DMS 273 treated with DMSO at 0.1 percent for 48 hours (cell line): ENCODE measurements at places on chromosomes 11 and 22.

DNA sequence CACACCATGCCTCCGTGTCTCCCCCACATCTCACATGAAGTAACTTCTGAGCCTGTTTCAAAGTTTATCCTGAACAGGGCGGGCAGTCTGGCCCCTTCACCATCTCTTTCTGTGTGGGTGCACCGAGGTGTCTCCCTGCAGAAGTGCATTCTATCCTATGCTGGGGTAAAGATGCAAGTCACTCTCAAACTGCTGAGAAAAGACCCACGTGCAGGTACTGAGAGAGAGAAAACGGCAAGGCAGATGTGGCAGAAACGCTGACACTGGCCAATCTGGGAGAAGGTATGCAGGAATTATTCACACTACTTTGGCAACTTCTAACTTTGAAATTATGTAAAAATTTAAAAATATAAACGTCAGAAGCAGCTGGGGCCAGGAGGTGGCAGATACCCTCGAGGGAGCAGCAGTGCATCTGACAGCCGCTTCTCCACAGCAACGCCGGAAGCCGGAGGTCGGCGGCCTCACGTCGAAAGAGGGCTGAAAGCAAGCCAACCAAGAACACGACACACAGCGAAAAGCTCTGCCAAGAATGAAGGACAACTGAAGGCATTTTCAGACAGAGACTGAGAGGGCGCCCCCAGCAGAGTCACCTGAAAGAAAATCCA lies 34.2 kb upstream of the MOB2 start:
- DNase-seq = no peak

DNA sequence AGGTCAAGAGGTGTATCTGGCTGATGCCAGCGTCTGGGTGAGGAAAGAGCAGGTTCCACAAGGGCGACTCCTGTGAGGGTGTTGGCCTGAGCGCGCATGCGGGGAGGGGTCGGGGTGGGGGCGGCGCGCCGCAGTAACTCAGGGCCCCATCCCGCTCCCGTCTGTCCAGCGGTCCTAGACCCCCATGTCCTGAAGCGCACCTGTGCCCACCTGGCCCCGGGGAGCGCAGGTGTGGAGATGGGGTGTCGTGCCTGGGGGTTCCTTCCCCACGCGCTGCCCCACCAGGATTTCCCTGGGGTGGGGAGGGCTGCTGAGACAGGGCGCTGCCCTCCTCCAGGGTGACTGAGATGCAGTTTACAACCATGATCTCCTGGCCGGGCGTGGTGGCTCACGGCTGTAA lies 20.9 kb downstream of the RNH1 start:
- DNase-seq = no peak

- DNase-seq = no peak
These were observed at the start of gene KLHL35 for GRCh38 chr11:75432911-75433321. KLHL35 (minus strand) TSS chr11:75433203; CDS start chr11:75430629, 2,574 bp downstream.

DNA sequence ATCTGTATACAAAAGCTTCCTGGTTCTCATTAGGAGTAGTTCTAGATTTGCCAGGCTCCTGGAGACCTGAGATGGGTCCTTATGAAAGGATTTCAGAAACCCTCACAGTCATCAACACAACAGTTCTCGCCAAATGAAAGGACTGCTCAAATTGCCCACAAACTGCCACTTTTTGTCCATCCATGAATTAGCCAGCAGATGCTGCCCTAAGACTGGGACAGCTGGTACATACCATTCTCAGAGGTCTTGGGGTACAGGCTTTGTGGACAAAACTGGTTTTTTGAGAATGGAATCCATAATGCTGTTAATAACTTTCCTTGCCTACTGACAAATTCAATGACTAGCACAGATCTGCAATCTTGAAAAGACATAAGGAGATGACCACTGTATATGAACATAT lies 23.4 kb upstream of the BDNF start:
- no peak for DNase-seq

- no peak for DNase-seq
These were observed 573.6 kb downstream of the JRKL start for GRCh38 chr11:96963375-96963774.

DNA sequence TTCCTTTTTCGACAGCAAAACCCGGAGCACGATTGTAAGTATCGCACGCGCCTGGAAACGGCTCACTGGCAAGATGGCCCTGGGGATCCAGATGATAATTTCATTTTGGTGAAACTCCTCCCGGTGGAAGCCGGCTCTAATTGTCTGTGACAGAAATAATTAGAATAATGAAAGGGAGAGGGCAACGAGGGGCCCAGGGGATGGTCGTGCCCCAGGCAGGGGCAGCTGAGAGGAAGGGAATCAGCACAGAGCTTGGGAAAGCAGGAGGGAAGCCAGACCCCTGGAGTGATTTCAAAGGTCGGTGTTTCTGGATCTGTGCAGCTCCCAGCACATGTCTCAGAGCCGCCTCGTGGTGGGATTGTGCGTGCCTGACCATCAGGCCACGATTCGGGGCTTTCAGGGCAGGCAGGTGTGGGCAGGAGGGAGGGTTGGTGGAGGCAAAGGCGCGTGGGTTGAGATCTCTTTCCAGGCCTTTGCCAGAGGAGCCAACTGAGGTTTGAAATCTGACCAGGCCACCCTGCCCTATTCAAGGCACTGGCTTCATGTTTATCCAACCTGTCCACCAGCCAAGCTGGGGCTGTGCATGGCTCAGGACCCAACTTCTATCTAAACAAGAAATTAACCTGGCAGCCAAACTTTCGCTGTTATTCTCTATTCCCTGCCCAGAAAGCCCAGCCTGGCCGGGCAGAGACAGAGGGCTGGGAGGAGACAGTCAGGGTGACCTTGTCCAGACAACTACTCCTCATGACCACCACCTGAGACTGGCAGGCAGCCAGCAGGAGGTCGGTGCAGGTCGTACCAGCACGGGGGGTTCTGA lies 27.8 kb downstream of the ANO1 start:
- no peak for DNase-seq

DNA sequence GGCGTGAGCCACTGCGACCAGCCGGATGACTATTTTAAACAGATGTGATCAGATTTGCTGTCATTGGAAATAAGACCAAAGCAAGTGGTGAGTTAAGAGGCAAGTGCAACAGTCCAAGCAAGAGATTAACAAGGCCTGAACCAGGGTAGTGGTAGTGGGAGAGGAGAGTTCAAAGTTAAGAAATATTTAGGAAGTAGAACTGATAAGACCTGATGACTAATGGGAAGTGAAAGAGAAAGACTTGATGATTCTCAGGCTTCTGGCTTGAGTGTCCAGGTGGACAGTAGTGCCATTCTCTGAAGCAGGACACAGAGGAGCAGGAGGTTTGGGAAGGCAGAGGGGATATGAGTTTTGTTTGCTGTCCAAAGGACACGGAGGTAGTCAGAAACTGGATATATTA lies 7.2 kb downstream of the NDUFC2 start:
- DNase-seq = no peak

GRCh38 chr11:76686261-76687079 lies 15.9 kb upstream of the LRRC32 start:
- DNase-seq = no peak

- DNase-seq = no peak
These were observed 573.4 kb upstream of the RAG2 start for GRCh38 chr11:37171451-37171850.

- no peak for DNase-seq
These were observed 184.6 kb upstream of the CARD18 start for GRCh38 chr11:105324156-105324555.

- DNase-seq = peak; percentile 2
These were observed 115.7 kb upstream of the NNMT start for GRCh38 chr11:114180301-114181055.

GRCh38 chr11:72975778-72976521 lies 161.7 kb downstream of the ATG16L2 start:
- DNase-seq = no peak

DNA sequence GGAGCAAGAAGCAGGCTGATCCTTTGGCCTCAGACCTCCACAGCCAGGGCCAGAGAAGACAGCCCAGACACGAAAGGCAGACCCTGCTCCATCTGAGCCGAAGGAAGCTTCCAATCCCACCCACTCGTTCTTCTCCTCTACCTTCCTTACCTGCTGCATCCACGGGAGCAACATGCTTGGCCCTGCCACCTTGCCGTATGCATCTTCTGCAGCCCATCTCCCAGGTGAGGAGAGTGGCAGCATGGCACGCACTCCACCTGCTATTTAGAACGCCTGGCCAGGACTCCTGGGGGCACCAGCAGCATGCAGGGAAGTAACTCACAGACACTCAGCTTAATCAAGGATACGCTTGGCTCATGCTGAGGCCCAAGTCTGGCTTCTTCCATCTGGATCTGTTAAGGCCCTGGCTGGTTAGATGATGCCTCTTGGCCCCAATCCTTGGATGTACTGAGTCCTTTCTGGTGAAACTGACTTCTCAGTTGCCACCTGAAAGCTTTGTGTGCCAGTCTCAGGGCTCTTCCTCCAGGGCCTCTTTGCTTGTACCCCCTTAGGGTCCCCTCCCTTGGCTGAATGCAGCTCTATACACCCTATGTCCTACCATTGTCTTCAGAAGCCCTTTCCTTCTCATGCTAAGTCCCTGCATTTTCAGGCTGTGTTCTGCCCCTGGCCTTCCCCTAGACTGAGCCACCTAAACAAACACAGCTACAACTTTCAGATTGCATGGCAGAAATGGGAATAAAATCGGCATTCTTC lies 604.9 kb downstream of the BUD13 start:
- no peak for DNase-seq

- no peak for DNase-seq
These were observed 151.1 kb upstream of the NECTIN1 start for GRCh38 chr11:119880143-119880542.

DNA sequence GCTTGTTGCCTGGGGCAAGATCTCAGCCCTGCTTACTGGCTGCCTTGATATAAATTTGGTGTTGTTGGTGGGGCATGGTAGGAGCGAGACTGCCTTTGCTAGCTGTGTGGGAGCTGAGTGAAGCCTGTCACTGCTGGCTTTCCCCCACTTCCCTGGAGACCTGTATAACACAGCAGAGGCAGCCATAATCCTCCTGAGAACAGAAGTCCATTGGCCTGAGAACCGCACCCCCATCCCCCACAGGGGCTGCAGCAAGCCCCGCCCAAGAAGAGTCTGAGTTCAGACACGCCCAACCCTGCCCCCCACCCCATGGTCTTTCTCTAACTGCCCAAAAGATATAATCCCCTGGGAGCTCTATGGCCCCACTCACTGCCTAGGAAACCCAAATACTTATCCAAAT lies 39.2 kb upstream of the ARHGAP42 start:
- no peak for DNase-seq

- no peak for DNase-seq
These were observed 745 bp downstream of the C22orf39 start for GRCh38 chr22:19446603-19447329.

- DNase-seq = no peak
These were observed 92.5 kb downstream of the WNT7B start for GRCh38 chr22:45884201-45885062.

DNA sequence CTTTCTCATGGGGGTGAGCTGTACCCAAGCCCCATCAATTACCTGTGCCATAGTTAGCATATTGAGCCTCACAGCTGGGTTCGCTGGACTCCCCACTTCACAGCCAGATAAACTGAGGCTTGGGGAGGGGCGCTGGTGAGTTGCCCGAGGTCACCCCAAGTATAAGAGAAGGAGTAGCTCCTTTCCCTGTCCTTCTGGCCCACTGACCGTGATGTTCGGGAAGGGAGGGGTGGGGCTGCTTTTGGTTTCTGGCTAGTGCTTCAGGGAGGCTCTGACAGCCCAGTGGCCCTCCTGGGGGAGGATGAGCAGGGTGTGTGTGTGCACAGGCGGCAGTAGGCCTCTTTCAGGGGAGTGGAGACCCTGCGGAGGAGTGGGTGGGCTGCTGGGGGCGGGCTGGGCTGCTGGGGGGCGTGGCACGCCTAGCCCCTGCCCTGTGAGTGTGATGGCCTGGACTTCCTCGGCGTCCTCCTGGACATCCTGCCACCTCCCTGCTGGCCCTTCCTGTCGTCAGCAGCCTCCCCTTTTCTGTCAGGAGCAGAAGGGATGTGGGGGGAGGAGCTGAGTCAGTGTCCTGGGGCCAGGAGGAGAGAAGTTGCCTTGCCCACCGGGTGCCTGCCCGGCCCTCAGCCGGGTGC lies 50.3 kb downstream of the TRIOBP start:
- no peak for DNase-seq

DNA sequence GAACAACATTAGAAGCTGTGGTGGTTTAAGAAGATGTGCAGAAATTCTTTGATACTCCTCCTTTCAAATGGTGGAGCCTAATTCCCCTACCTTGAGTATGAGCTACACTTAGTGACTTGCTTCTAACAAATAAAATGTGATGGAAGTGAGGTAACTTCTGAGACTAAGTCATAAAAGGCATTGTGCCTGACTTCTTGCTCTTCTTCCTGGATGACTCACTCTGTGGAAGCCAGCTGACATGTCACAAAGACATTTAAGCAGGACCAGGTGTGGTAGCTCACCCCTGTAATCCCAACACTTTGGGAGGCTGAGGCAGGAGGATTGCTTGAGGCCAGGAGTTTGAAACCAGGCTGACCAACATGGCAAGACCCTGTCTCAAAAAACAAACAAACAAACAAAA lies 3.9 kb upstream of the PLA2G3 start:
- no peak for DNase-seq

DNA sequence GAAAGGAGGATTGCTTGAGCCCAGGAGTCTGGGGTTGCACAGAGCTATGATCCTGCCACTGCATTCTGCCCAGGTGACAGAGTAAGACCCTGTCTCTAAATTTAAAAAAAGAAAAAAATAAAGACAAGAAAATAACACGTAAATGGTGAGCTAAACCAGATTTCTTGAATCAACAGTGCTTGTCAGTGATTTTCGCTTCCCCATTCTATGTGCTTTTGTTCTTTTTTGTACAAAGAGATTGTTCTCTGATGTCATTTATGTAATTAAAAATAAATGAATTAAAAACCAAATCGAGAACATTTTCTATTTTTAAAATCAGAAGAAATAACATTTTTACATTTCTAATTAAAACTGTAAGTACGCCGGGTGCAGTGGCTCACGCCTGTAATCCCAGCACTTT lies 19.8 kb upstream of the SLC29A2 start:
- no peak for DNase-seq

DNA sequence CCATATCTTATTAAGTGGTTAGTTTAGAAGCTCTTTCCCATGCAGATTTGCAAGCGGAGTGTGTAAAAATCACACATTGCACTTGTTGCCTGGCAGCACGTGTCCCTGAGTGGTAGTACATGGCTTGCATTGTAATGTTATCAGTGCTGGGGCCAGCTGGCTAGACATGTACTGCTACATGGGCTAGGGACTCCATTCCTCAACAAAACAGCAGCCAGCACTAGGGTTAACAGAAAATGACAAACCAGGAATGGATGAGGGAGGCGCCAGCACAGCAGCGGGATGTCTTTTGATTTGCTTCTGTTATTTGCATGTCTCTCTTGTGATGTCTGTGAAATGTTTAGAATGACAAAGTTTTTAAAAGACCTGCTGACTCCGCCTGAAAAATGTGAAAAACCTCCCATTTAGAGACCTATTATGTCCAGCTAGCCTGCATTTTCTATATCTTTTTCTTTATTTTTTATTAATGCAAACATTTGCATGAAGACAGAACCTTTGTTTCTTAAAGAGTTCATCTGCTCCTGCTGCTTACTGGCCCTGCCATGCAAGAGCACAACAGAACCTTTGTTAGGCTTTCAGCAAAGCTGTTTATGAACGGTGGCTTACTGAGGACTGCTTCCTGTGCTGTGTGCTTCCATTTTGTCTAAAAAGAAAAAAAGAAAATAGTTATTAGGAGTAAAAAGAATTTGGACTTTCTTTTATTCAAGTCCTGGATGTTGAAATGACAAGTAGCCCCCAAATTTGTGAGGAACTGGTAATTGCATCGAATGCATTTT lies 40.7 kb downstream of the CSTPP1 start:
- DNase-seq = no peak

GRCh38 chr11:61962213-61963015 lies 5.0 kb downstream of the FTH1 start:
- no peak for DNase-seq

GRCh38 chr11:105910095-105910715 lies 111.8 kb downstream of the MSANTD4 start:
- DNase-seq = no peak

- DNase-seq = no peak
These were observed 454.1 kb upstream of the CADM1 start for GRCh38 chr11:115958089-115959000.
